ENCODE measurements at places on chromosomes 11 and 22.

- no peak for DNase-seq
Measured at GRCh38 chr22:22833059-22833458, 54.6 kb upstream of the IGLL5 start.

GRCh38 chr22:27207907-27208306, 550.5 kb downstream of the MIAT start:
- no peak for DNase-seq

DNA sequence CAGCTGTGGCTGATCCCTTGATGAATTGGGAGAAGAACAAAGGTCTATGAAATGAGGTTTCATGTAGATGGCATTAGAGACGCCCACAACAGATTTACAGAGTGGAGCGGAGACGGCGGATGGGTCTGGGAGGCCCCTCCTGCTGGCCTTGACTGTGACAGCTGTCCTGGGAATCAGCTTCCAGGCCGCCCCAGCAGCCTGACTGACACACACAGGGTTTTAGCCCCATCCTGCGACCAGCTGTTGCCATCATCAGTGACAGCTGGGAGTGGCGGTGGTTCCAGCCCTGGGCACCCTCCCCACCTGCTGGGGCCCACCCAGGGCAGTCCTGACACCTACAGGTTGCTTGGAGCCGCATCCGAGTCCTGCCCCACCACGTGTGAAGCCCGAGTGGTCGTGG, 64.0 kb upstream of the PPP6R3 start:
- no peak for DNase-seq

DNA sequence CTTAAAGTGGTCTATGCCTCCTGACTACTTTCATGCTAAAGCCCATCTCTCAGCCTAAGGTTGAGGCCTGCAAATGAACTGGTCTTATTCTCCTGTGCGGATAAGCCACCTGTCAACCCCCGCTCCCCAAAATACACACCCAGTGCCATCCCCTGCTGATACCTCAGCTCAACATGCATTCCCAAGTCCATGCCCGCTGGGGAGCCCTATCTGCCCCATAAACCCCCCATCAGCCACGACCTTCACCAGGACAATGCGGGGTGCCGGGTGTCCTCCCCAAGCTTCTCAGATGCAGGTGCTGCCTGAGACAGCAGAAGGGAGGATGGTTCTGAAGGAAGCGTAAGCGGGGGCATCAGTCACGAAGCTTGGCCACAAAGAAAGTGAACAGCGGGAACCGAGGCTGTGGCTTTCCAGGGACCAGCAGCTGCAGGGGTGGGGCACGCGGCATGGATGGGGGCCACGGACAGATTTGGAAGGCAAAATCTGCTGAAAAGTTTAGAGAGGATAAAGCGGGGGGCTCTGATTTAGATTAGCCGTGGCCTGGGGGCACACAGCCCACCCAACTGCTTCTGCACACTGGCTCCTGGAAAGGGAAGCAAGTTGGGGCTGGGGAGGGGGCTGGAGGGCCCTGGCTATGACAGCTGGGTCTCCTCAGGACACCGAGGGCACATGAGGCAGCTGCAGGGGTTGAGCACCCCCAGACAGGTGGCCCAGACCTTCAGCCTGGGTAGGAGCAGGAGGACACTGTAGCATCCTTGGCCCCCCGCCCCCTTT, 1391.9 kb downstream of the TBC1D22A start:
- DNase-seq, result no peak

DNA sequence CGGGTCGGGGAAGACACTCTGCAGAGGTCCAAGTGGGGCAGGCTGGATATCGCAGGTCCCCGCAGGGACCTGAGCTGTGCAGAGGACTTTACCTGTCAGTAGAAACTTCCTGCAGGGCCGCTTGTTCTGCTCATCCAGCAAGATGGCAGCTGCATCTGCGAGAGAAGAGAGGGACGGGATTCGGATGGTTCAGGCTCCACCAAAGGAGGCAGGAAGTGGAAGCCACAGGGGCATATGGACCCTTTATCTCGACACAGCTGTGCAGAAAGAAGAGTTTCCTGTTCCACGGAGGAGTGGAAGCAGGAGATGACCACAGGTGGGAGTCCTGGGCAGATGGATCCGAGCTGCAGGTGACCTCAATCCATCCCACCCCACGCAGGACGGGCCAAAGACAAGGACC, 22.5 kb downstream of the CABP7 start:
- DNase-seq, result no peak

- peak; percentile 38 for DNase-seq
Measured at GRCh38 chr11:57458410-57459163, 1.7 kb upstream of the RTN4RL2 start.

- no peak for DNase-seq
Measured at GRCh38 chr22:25492841-25493734, 71.4 kb upstream of the GRK3 start.

DNA sequence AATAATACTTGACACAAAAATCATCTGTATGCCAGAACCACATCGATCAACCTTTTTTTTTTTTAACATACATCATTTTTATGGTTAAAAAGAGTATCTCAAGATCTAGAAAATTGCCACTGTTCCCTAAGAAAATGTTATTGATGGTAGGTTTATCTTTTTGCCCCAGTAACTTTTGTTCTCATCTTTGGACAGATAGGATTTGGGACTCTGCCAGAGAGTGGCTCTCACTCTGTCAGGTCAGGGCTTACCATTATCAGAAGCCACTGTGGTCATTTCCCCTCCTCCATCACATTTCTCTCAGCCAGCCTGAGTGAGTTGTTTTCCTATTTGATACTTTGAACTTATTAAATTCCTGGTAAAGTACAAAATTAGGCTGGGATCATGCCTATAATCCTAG, 47.9 kb upstream of the YWHAH start:
- no peak for DNase-seq

- no peak for DNase-seq
Measured at GRCh38 chr22:32850157-32850556, 48.7 kb downstream of the TIMP3 start.

DNA sequence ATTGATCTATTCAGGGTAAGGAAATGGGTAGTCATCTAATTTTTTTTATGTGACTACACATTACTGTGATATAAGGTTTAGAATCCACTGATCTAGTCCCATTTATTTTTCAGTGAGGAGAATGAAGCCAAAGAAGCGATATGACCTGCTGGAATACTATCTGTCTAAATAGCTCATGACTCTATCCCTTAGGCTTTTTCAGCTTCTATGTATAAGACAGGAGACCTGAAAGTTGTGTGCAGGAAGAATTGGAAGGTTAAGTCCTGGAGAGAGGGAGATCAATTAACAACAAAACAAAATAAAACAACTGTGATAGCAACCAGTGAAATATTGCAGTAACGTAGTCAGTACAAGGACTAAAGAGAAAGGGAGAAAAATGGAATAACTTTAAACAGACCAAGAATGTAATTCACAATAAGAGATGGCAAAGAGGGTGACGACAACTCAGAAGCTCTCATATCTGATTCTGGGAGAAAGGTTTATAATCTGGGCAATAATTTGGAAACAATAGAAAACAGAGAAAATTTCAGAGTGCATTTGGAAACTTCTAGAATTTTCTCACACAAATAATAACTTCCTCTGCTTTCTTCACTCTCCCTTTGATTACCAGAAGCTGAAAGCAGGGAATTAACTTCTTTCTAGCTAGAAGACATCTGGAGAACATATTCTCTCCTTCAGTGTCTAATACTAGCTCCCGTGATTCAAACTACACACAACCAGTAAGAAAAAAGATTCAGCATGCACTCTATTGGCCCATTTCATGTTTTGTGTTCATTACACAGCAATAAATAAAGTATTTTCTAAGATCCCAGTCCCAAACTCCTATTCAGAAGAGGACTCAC, 19.2 kb upstream of the CASP12 start:
- no peak for DNase-seq

- DNase-seq, result no peak
Measured at GRCh38 chr11:45901626-45902025, 5.4 kb downstream of the FREY1 start.

- DNase-seq, result no peak
Measured at GRCh38 chr11:100691896-100692653, 5.0 kb downstream of the ARHGAP42 start.

All from activated CD4-positive, alpha-beta T cell treated with anti-CD3 and anti-CD28 coated beads, Interleukin-2, amount 50 U/mL, for 1 hour (primary cell).